ENCODE measurements at places on chromosomes 6 and 20.

DNA sequence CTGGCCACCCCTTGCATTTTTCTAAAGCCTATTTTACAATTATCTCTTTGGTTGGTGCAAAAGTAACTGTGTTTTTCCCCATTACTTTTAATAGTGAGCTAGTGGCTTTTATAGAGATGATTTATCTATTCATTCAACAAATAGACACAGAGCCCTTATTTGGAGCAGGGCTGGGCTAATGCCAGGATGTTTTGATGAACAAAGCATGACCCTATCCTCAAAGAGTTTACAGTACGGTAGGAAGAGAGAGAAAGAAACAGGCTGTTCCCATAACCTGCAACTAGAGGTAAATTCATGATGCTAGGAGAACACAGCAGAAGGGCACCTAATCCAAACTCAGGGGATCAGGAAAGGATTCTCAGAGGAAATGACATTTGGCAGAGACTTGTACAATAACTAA is 37.3 kb upstream of the UST start:
- no peak for DNase-seq

- no peak for DNase-seq
These were observed 44.2 kb upstream of the SUPT3H start for GRCh38 chr6:45421709-45422502.

DNA sequence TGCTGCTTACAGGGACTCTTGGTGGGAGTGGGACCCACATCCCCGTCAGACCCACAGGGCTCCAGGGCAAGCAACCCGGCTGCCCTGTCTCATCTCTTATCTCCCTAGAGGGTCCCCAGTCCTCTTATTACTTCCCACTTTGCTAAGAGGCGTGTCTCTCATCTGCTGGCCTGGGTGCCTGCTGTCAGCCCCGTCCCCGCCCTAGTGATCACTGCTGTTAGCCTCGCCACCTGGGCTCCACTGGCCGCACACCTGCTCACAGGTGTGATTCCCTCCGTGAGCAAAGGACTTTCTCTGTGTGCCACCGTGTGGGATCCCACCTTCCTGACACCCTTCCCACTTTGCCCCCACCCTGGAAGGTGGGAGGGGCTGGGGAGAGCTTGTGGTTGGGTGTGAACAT is 57.6 kb downstream of the TCP11 start:
- no peak for DNase-seq

DNA sequence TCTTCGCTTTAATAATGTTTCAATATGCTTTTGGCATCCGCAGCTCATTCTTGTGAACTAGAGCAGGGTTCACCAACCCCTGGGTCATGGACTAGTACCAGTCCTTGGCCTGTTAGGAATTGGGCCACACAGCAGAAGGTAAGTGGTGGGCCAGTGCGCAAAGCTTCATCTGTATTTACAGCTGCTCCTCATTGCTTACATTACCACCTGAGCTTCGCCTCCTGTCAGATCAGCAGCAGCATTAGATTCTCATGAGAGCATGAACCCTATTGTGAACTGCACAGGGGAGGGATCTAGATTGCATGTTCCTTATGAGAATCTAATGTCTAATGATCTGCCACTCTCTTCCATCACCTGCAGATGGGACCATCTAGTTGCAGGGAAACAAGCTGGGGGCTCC is 75.5 kb upstream of the GGTLC1 start:
- DNase-seq, result no peak

- DNase-seq, result no peak
These were observed 81.3 kb downstream of the SAMD5 start for GRCh38 chr6:147589739-147590250.

DNA sequence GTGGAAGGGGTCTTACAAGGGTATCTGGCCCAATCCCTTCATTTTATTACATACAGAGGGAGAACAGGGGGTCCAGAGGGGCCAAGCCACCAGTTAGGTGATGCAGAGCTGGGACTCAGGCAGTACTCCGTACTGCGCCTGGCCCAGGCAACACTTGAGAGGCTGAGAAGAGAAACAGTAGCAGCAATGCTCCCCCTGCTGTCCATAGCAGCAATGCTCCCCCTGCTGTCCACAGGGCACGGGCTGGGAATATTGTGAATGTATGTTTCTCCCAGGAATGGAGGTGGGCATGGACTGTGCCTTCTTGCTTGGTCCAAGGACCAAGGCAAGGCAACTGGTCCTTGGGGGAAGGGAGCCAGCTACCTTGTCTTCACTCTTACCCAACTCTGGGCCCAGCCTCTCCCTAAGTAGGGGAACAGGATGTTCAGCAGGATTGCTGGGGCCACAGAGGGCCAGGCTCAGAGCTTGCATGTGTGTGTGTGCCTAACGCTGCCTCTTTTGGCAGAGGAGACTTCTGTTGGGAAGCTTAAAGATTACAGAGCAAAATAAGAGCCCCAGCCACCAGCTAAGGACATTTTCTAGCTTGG is 14.8 kb upstream of the FAM83C start:
- peak; percentile 51 for DNase-seq

- DNase-seq, result no peak
These were observed 215.0 kb upstream of the SHLD1 start for GRCh38 chr20:5535125-5535756.

- DNase-seq, result no peak
These were observed 4.7 kb upstream of the SULF2 start for GRCh38 chr20:47789764-47790579.

GRCh38 chr20:20360464-20360863 is 7.4 kb upstream of the INSM1 start:
- DNase-seq, result peak; percentile 69

GRCh38 chr6:25157183-25157582 is 122.0 kb upstream of the CARMIL1 start:
- DNase-seq, result no peak

GRCh38 chr6:16659466-16660156 is 101.6 kb downstream of the ATXN1 start:
- DNase-seq, result no peak

DNA sequence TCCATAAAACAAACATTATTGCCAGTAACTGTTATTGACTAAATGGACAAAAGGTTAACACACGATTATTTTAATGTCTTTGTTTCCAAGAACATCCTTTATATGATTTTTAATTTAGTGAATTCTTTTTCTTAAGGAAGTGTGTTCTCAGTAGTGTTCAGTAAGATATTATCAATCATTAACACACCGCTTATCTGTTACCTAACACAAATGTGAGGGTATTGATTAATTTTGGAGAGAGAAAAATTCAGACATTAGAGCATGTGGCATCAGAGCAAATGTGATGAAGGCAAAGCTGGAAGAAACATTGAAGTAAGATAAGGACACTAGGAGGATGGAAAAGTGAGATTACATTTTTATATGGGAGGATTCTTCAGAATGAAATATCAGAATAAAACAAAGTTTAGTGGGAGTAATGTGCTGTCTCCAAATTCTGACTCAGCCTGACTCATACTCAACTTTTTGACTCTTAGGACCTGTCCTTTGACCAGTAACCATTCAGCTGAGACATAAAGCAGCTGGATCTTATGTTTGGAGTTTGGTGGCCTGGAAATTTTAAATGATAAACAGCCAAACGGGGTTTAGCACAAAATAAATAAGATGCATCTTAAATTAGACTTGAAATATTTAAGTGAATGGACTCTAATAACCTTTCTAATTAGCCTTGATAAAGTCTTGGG is 348.6 kb downstream of the CD109 start:
- no peak for DNase-seq

DNA sequence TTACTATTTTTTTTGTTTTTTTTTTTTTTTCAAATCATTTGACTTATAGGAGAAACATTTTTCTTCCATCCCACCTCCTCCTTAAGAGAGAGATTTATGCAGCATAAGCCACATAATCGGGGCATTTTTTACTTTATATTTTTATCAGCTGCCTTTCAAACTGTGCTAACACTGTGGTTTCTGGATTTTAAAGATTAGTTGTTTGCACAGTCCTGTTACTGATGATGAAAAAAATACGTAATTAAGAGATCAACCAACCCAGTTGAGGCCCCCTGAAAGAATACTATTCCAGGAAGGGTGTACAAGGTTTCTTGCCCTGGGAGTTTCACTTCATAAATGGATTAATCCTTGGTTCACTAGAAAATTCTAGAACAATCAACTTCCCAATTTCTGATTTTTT is 68.3 kb downstream of the MMS22L start:
- no peak for DNase-seq

GRCh38 chr6:39984051-39984450 is 49.8 kb upstream of the MOCS1 start:
- no peak for DNase-seq

GRCh38 chr6:168655462-168656152 is 214.6 kb downstream of the SMOC2 start:
- DNase-seq, result no peak

DNA sequence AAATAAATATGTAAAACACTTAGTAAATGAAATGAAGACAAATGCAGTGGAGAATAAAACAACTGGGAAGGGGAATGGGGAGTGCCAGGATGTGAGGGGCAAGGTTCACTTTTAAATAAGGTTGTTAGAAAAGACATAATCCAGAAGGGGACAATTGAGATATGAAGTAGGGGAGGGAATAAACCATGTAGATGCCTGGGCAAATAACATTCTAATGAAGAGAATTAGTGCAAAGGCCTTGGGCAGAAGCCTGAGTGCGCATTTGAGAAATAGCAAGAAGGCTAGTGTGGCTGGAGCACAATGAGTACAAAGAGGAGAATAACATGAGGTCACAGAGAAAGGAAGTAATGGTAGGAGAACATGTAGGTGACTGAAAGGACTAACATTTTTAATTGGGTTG is 2.4 kb downstream of the CEP57L1 start:
- DNase-seq, result no peak

- no peak for DNase-seq
These were observed 41.3 kb downstream of the DSTN start for GRCh38 chr20:17611290-17611539.

DNA sequence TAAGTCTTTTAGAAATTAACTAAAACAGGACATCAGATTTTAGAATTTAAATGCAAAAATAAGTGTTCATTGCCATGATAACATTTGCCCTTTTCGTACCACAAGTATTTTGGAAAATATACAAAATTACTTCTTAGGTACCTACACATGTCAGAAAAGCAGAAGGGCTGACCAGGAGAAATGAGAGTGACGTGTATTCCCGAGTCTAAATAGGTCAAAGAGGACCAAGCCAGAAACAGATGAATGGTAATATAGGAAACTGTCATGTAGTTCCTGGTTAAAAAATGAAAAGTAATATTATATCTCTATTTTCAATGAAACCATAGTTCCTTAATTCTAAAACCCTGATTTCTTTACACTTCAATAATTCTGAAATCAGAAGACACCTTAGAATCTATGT is 126.2 kb downstream of the IPCEF1 start:
- no peak for DNase-seq

GRCh38 chr6:42374018-42374669 is 77.6 kb downstream of the TRERF1 start:
- DNase-seq, result no peak

- no peak for DNase-seq
These were observed 26.8 kb downstream of the KIF3B start for GRCh38 chr20:32304131-32304746.

GRCh38 chr6:53431704-53432103 is 83.0 kb upstream of the ELOVL5 start:
- DNase-seq, result no peak

DNA sequence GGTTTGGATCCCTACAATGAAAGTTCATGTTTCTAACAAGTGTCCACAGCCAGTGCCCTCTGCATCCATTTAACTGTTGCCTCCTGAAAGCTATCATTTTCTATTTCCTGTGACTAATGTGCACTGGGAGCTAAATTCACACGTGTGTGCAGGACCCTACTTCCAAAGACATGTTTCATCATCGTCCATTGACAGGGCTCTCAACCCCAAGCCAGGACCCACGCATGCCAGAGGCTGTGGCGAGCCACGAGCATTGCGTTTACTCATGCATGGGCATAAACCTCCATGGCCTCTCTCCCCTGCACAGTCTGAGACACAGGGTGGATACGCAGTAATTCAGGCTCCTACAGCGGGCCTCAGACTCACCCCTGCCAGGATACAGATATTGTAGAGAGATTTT is 153.2 kb downstream of the MAFB start:
- no peak for DNase-seq

- peak; percentile 50 for DNase-seq
These were observed 26.8 kb downstream of the ERGIC3 start for GRCh38 chr20:35568645-35569044.

DNA sequence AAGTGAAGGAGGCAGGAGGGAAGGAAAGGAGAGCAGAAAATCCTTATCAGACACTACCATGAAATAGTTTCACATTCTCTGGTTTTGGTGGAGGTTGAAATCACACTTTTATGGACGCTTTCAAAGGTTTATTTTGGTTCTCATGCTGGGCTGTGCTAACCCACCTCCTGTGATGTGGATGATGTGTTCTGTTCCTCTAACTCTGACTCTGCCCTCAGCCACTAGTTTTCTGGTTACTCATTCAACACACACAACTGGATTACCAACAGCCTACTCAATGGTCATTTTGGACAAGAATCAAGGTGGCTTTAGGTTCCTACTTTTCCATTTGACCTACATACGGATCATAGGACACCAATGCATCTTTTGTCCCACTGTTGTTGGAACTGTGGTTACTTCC is 522.1 kb upstream of the BTBD3 start:
- no peak for DNase-seq

GRCh38 chr6:16511040-16511660 is 250.1 kb downstream of the ATXN1 start:
- peak; percentile 27 for DNase-seq

DNA sequence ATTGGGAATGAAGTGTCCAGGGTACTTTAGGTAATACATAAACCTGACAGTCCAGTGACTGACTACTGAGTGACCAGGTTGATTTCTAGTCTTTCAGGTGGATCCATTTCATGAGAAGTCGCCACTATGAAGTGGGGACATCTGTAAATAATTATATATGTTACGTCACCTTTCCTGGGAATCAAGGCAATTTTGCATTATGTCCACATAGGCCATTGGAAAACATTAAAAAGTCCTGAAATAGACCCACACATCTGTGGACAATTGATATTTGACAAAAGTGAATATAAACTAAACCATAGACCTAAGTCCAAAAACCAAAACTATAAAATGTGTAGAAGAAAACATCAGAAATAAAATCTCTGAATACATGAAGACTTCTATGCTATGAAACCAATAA is 231.5 kb downstream of the C6orf118 start:
- no peak for DNase-seq

DNA sequence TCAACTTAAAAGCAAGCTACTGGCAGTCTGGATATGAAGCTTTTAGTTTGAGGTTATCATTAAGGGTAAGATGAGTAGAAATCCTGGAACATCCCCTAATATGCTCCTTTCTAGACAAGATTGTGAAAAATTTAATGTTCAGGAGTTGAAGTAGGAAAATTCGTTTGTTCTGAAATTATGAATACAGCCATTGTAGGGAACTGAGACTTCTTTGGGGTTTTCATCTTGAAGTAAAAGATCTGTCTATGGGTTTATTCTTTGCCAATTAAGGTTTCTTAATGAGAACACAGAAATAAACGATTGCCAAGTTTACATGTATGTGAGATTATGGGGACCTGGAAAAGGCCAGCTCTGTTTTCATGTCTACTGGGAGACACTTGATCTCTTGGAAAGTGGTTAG is 225.6 kb upstream of the MOCS1 start:
- DNase-seq, result no peak

GRCh38 chr6:159953091-159953601 is 15.7 kb upstream of the IGF2R start:
- DNase-seq, result no peak

- peak; percentile 29 for DNase-seq
These were observed 17.9 kb upstream of the CCDC170 start for GRCh38 chr6:151475653-151476523.
